K562 (cell line): ENCODE measurements at places on chromosomes 3 and 15. TPM values are rescaled to one million over a fixed set of nuclear protein-coding genes. Genes with fewer than 3 reads are reported as not detected.

Gene DUOX1
- total RNA-seq, result 0.22 TPM in 2 replicates

Gene GPR27
- total RNA-seq, result not detected in 2 replicates

Gene RAB5A
- 50.0 and 52.7 TPM in 2 replicates for total RNA-seq

Gene LYZL4
- not detected in 2 replicates for total RNA-seq

Gene FAM227B
- 6.6 and 7.7 TPM in 2 replicates for total RNA-seq

Gene NPAP1
- not detected in 2 replicates for total RNA-seq

Gene NEK10
- not detected in 2 replicates for total RNA-seq

Gene CAMKV
- total RNA-seq, result 2.3 and 2.7 TPM in 2 replicates

Gene MSL2
- total RNA-seq, result 19.9 TPM in 2 replicates

DNA sequence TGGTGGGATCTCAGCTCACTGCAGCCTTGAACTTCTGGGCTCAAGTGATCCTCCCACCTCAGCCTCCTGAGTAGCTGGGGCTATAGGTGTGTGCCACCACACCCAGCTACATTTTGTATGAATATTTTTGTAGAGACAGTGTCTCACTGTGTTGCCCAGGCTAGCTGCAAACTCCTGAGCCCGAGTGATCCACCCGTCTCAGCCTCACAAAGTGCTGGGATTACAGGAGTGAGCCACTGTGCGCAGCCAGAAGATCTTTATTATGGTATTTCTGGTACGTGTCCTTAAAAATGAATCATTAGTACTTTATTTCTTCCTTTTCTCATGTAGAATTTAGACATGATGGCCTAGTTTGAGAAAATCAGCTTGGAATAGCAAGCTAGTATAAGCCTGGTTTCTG is 153.3 kb downstream of the BCHE start:
- no peak for DNase-seq

GRCh38 chr3:121552379-121552778 is 6.6 kb upstream of the POLQ start:
- no peak for DNase-seq

DNA sequence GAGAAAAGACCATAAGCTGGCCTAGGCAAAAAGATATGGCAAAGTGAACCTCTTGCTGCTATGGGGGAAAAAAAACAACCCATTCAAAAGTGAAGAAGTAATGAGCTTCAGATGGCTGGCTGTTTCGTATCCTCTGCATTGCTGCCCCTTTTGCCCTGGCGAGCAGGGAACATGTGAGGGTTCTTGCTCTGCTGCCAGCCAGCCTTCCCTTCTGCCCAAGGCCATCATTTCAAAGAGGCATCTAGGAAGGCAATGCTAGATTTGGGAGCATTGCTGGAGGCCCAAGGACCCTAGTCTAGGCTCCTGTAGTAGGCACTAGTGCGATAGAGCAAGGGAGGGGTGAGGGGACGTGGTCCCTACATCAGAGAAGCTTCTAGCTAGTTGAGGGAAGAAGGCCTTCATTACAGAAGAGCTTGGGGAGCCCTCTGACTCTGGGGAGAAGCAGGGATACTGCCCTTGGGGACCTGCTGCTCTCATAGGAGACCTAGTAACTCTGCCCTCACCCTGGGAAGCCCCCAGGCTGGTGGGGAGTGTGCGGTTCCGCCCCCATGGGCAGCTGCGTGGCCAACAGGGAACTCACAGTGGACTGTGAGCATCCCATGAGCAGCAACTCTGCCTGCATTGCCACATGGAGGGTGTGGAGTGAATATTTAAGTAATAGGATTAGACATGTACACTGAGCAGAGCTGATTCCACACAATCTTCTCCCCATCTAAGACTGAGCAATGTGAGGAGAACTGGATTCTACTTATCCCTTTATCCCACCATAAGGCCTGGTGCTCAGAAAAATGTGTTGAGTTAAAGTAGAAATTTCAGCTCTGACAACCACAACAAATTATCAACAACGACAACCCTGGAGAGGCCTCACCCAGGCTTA is 21.3 kb downstream of the ITGA11 start:
- DNase-seq, result no peak

- no peak for DNase-seq
Measured at GRCh38 chr3:32743934-32744333, 58.9 kb downstream of the CNOT10 start.

DNA sequence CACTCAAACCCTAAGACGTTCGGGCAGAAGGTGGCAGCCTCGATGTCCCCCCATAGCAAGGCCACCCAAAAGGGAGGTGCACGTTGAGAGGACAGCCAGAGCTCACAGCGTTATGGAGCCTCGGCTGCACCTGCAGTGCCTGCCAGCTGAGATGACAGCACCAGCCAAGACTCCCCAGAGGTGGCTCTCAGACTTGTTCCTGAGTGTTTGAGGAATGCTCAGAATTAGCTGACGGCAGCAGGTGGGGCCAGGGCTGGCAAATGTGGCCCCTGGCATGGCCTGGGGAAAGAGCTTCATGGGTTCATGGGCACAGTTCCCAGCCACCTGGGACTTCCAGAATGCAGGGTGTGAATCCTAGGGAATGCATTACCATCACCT is 177.8 kb downstream of the KLF13 start:
- no peak for DNase-seq

DNA sequence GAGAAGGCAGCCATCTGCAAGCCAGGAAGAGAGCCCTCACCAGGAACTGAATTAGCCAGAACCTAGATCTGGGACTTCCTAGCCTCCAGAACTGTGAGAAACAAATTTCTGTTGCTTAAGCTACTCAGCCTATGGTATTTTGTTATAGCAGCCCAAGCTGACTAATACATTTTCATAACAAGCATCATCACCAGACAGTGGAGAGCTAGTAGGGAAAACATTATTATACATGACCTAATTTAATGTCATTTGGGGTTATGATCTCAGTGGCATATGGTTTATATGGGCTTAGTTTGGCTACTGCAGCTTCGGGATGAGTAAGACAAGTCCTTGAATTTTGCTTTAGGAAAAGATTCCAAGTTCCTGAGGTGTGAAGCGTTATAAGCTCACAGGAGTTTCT is 35.6 kb downstream of the LNP1 start:
- DNase-seq, result no peak

DNA sequence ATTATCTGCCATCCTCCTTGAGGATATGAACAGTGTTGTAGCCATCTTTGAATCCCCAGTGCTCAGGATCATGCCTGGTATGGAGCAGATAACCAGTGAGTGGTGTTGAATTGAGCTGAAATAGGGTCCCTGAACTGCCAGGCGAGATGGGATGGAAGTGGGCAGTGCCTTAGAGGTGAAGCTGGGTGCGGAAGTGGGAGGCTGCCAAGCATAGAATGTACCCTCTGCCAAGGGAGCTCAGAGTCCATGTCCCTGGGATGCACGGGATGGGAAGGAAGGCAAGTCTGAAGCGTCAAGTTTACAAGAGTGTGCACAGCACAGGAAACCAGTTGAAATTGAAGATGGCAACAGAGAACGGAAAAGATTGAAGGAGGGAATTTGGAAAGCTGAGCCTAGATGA is 147.0 kb downstream of the CACNA1D start:
- DNase-seq, result no peak

DNA sequence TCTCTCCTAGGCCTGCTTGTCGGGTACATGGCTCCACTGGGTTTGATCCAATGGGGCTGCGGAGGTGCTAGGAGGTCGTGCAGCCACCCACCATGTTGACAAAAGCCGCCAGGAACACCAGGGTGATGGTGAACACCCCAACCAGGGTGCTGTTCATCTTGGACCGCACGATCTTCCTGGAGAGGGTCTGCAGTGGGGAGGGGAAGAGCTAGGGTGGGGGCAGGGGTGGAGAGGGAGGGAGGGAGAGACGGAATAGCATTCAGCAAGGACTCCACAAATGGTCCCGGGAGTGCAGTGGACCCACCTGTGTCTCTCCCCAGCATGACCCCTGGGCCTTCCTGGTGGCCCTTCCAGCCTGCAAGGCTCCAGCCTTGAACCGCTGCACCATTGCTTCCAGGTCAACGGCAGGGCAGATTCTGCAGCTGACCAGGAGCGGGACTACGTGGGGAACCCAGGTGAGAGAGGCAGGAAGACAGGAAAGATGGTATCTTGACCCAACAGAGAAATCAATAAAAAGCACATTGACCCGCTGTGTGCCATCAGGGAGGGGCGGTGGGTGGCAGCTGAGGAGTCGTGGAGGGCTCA is 102.3 kb downstream of the SEC22A start:
- no peak for DNase-seq

- no peak for DNase-seq
Measured at GRCh38 chr3:150348500-150348899, 59.6 kb upstream of the TSC22D2 start.

DNA sequence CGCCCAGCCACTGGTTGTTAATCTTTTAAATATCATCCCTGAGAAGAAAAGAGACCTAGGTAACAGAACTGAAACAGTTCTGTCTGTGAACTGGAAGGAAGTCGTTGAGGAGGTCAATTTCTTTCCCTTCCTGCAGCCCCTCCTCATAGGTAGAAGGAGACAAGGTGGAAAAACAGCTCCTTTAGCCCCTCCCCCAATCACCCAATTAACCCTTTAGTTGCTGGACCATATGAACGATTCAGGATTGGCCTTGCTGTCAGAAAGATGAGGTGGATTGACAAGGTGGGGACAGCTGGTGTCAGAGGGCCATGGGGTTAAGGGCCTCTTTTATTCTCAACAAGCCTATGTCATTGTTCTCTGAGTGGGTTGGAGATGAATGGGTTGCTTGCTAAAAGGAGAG is 36.0 kb upstream of the ZNF445 start:
- no peak for DNase-seq

- peak; percentile 11 for DNase-seq
Measured at GRCh38 chr3:178966299-178967176, 105.1 kb downstream of the ZMAT3 start.

DNA sequence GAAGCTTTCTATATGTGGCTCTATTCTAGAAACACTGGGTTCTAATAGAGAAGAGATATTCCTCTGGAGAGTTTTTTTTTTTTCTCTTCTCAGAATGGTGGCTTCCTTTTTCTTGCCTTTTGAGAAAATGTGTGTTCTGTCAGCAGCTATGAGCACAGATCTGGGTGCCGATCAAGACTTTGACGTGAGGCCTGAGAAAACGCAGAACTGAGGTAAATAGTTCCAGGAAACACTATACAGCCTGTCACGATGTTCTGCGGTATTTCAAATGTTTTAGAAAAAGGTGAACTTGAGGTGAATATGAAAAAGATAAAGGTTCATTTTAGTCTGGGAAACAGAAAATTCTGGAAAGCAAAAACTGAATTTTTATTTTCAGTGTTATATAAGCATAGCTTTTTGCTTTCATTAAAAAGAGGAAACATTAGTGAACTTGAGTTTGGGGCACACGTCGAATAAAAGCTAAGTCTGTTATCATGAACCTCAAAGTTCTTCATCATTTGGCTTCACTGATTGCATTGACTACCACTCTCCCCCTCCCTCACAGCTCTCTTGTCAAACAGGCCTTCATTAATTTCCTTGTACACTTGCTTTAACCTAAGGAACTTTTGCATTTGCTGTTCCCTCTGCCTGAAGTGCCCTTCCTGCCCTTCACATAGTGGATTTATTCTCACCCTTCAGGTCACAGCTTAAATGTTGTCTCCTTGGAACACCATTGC is 265.1 kb downstream of the NFKBIZ start:
- no peak for DNase-seq

GRCh38 chr15:60408463-60408981 is 10.7 kb upstream of the ANXA2 start:
- no peak for DNase-seq

- DNase-seq, result no peak
Measured at GRCh38 chr3:181956122-181956521, 244.4 kb downstream of the SOX2 start.

DNA sequence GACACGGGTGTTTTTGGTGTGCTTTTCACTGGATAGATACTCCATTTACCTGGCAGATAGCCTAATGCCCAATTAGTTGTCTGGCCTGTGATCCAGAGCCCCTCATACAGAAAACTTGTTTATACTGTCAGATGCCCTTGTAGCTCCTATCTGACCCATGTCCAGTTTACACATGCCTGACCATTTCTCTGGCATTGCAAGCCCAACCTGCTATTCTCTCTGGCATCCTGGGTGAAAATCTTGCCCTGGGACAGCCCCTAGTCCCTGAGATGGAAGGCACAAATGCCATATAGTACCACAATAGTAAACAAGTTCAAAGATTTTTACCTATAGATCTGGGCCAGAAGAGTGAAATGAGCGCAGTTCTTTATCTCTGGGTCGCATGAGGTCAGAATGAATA is 212.6 kb downstream of the ZBBX start:
- no peak for DNase-seq

- no peak for DNase-seq
Measured at GRCh38 chr15:74655424-74655823, 39.8 kb downstream of the CLK3 start.

DNA sequence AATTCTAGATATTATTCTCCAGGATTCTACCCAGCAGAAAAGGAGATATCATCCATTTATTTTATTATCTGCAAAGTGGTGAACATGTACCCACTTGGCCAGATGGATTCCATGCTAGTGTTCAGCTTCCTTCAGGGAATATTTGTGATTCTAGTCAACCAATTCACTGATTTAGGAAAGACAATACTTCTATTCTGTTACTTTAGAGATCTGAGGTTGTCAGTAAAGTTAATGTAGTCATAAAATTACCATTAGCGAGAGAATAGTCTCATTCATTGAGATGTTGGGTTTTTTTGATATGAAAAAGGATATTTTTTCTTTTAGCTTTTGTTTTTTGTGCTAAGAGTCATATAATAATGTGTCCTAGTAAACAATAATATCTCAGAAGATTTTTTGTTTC is 222.8 kb downstream of the CGGBP1 start:
- no peak for DNase-seq

DNA sequence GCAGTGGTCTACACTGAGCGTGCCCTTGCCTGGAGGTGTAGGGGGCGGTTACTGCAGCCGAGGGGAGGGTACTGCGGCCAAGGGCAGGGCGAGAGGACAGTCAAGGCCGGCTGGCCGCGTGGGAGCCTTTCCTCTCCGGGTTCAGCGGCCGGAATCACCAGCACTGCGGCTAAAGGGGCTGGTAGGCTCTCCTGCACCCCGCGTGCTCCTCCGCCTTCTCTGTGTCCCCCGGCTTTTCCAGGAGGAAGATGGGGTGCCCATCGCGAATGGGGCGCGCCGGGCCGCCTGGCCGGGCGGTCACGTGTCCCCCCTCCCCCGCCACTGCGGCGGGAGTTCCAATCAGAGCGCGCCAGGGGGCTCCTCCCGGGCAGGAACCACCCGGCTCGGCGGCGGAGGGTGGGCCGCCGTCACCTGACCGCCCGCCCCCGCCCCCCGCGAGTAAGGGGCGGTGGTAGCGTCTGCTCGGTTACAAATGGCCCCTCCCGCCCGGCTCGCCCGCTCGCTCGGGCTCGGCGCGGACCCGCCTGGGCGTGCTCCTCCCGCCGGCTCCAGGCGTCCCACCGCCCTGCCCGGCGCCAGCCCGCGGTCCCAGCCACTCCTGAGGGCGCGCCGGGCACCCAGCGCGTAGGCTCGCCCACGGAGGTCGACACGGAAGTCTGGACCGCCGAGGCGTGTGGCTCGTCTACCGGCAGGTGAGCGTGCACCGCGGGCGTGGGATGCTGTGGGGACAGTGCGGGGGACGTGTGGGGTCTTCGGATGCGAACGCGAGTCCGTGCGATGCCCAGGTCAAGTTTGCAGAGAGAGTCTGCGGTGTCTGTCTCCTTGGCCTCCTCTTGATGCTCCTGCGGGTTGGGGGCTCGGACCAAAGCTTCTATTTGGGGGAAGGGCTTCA is 242.6 kb upstream of the TOPAZ1 start:
- no peak for DNase-seq

GRCh38 chr3:180804916-180805315 is 107.6 kb upstream of the FXR1 start:
- DNase-seq, result peak; percentile 50
